Panc1 (cell line): ENCODE measurements at places on chromosomes 16 and 17. TPM values are rescaled to one million over a fixed set of nuclear protein-coding genes. Genes with fewer than 3 reads are reported as not detected.

Gene BCL6B
- 0.18 TPM for total RNA-seq

GRCh38 chr16:20626966-20627365 lies 50.8 kb upstream of the ACSM2B start:
- no peak for DNase-seq

GRCh38 chr16:65975049-65975708 lies 391.3 kb upstream of the CDH5 start:
- DNase-seq: no peak

DNA sequence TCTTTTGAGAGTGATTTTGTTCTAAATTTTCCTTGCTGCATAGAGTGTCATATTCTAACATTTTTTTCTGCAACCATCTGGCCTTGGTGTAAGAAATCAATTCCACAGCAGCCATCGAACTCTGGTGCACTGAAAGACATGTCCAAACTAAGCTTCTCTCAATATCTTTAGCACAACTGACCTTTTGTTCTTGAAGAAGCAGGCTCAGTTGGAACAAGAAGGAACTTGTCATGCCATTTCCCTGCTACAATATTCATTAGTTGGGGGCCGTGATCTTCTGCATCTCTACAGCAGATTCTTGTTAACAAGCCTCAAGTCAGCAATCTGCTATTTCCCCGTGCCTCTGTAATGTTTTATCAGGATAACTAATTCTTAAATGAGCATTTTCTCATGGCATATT lies 1305.6 kb downstream of the CDH11 start:
- no peak for DNase-seq

GRCh38 chr16:630815-631405 lies at the start of gene WFIKKN1:
Gene WFIKKN1 (plus strand): TSS chr16:630985. CDS start chr16:631254, 269 bp downstream.
- no peak for DNase-seq
